CD4-positive, alpha-beta T cell treated with Interleukin-21 for 1 hour (primary cell): ENCODE measurements at places on chromosomes 5 and 9.

DNA sequence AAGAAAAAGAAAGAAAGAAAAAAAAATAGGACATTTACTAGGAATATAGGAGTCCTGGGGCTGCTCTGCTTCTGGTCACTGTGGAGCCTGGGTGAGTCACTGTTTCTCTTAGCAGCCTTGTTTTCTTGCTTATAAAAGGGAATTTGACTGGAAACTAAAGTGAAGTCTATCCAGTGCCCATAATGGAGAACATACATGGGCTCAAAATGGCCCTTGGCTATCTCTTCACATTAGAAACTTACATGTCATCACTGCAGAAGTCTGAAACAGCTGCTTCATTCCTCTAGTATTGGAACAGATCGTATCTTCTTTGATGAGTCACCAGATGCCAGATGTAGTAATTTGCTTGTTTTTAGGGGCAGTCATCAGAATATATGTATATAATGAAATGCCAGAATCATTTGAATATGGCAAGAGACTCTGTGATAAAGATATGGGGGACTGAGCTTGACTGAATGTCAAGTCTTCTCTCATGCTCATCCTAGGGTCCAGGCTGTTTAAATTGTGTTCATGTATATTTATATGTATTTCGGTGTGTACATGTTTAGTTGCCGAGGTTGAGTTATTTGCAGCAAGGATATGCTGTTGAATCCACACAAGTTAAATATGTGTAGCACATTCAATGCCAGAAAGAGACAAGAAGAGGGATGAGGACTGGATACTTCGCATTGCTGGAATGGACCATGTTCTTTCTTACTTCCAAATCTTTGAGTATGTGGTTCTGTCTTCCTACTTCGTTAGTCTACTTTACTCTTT, 56.7 kb downstream of the SGCD start:
- no peak for DNase-seq

DNA sequence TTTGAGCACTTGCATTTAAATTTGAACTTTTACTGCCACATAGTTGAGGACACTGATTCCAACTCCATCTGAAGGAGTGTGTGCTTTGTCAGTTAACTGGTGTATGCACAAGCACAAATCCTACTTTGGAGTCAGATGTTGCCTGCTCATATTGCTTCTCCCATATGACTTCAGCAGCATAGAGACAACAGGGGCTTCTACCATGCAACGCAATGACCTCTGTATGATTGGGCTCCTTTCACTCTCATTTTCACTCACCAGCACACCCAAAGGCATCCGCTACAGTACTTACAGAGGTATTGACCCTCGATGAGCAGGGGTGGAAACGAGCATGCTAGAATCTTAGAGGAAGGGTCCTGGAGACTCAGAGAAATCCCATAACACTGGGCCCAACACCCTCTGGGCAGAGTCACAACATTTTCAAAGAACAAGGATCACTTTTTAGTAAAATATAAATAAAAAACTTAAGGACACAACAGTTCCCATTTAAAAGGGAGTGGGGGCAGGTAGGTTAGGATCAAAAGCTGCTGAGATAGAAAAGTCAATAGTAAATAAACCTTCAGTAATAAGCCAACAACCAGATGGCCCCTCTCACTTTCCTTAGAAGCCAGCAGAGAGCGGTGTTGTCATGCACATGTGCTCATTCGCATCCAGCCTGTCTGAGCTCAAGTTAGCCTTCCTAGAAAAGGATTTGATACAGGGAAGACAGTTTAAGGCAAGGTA, 203.8 kb downstream of the SNCAIP start:
- no peak for DNase-seq

DNA sequence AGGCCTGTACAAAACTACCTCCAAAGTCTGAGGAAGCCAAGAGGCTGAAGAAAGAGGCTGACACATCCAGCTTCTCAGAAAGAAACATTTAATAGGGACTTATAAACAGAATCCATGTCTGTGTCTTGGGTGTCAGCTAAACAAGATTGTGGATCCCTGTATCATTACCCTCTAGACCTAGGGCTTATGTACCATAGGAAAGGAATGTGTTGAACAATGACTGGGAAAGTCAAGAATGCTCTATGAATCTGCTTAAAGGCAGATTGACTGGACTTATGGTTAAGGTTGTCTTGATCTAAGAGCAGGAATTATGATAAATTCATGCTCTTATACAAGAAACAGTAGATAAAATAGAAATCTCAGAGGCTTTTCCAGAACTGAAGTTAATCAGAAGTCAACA, 335.7 kb upstream of the RPS23 start:
- no peak for DNase-seq

- no peak for DNase-seq
Observed at GRCh38 chr9:129027685-129028191, 393 bp downstream of the SH3GLB2 start.

DNA sequence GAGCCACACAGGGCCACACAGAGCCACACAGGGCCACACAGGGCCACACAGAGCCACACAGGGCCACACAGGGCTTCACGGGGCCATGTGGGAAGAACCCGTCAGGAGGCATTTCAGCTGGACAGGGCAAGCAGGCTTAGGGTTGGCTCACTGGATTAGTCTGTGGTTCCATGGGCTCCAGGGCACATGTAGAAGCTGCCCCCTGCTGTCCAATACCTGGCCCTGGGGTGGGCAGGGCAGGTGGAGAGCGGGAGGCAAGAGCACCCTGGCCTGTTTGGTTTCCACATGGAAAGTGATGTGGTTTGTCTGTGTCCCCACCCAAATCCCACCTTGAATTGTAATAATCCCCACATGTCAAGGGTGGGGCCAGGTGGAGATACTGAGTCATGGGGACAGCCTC, 16.4 kb upstream of the LPCAT1 start:
- peak; percentile 40 for DNase-seq

DNA sequence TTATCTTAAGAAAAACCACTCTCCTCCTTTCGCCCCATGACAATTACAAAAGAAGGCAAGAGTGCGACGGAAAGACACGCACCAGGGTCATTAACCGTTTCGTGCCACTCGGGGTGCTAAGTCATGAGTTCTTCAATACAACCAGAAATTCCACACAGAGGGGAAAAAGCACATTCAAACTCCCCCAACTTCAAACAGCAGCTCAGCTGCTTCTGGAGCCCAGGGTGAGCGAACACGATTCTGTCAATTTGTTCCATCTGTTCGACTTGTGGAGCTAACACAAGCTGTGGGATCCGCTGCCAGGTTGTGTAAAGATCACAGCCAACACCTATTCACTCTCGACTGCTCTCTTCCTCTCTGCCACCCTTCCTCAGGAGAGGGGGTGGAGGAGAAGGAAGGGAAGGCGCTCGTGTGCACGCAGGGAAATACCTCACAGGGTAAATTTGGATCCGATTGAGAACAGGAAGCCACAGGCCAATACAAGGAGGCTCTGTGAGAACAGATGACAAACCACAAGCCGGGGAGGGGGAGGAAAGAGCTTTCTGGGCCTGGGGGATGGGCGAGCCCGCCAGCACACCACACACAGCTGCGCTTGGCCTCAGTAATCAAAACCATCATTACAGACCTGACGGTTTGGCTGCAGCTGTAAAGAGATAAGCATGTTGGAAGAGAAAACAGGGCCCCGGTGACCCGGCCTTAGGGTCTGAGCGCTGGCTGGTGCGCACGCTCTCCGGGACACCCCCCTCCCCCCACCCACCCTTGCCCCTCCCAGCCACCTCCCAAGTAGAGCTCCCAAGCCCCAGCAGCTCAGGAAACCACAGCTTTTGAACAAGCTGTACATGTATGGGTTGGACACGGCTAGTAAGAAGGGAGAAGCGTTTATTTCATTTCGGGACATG, 54.3 kb downstream of the PTCH1 start:
- DNase-seq = peak; percentile 85

- no peak for DNase-seq
Observed at GRCh38 chr9:121974421-121974820, 118.7 kb downstream of the TTLL11 start.

- no peak for DNase-seq
Observed at GRCh38 chr9:134366223-134367031, 40.2 kb downstream of the RXRA start.
